Stimulated activated CD8-positive, alpha-beta memory T cell treated with anti-CD3 and anti-CD28 coated beads, Interleukin-15, amount 100 ng/mL, for 48 hours (primary cell): ENCODE measurements at places on chromosomes 1 and 21.

DNA sequence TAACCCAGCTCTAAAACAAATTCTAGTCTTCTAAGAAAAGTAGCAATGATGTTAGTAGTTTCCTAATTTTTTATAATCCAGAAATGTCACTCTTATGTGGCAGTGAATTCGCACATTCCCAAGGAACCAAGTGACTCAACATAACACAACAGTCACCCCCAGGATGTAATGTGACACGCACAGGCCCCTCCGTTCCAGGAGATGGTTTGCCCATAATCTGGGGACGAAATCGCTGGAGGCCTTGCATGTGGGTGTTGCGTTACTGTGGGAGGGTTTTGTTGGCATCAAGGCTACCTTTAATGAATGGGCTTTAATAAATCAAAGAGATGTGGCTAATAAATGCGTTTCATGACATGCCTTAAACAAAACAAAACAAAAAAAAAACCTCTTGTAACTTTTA is 50.9 kb downstream of the EVA1C start:
- no peak for DNase-seq

GRCh38 chr1:7526867-7527732 is 244.0 kb upstream of the VAMP3 start:
- DNase-seq: no peak

DNA sequence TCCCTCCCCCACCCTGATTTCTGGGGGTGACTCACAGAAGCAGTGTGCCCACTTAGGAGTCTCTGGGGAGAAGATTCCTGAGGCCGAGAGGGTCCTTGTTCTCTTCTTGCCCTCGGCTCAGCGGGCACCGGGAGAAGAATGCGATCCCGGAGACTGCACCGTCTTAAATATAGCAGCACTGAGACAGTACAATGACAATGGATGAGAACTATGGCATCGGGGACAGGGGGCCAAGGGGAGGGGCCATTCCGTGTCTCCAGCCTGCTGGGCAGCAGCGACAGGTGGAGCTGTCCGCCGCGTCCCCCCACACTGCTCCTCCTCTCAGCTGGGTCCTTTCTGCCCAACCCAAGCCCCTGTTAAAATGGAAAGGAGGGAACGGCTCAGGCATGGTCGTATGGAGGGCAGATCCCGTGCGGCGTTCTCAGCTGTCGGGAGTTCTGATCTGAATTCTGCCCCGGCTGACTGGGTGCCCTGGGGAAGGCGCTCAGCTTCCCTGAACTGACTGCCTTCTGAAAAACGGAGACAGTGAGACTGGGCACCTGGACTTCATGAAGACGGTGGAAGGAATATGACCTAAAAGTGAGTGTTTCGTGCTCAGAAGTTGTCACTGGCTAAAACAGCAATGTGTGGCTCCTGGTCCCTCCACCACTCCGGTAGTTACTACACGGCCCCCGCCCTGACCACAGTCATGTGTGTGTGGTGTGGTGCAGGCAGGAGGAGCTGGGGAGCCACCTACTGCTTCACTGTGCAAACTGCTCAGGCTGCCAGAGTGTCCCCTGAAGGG is at the start of gene MYOM3:
Gene MYOM3, minus strand, starts transcription at position 140 of the 784 bp plus-strand sequence. CDS start 3,499 bp downstream, outside the sequence.
- peak; percentile 32 for DNase-seq

GRCh38 chr1:81899214-81899821 is 98.6 kb downstream of the ADGRL2 start:
- no peak for DNase-seq

DNA sequence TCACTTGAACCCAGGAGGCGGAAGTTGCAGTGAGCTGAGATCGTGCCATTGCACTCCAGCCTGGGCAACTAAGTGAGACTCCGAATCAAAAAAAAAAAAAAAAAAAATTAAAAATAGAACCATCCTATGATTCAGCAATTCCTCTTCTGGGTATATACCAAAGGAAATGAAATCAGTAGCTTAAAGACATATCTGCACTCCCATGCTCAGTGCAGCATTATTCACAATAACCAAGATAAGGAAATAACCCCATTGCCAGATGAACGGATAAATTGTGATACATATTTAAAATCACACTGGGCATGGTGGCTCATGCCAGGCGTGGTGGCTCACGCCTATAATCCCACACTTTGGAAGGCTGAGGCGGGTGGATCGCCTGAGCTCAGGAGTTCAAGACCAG is 23.8 kb downstream of the ALDH9A1 start:
- DNase-seq: no peak

DNA sequence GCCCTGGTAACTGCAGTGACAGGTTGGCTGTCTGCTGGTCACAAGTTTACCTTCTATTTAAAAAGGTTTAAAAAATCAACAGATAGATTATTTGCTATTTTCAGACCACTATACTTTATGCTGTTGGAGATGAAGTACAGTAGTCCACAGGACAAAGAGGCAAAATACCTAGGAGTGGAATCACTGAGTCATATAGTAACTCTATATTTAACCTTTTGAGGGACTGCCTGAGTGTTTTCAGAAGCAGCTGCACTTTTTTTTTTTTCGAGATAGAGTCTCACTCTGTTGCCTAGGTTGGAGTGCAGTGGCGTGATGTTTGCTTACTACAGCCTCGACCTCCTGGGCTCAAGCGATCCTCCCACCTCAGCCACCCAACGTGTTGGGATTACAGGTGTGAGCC is 11.7 kb downstream of the CNIH4 start:
- no peak for DNase-seq

DNA sequence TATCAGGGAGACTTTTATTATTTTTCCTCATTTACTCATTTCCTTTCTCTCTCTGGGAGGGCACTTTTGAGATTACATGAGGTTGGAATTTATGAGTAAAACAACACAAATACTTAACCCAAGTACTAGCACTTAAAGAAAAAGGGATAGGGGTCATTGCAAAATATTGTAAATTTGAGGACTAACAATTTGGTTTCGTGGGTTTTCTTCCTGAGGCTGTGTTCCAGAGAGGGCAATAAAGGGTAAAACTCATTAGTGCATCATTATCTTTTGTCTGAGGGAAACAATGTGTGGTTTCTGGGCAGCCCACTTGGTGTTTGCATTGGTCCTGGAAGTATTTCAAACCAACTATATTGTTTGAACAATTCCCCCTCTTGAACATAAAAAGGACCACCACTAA is 96.5 kb downstream of the GREM2 start:
- no peak for DNase-seq

- no peak for DNase-seq
These were observed 5.9 kb upstream of the KRTAP10-4 start for GRCh38 chr21:44567481-44568171.

- no peak for DNase-seq
These were observed 170.3 kb downstream of the ZC3H11B start for GRCh38 chr1:219442611-219443061.

GRCh38 chr1:212782422-212783154 is 9.0 kb downstream of the NSL1 start:
- DNase-seq: no peak

- DNase-seq: no peak
These were observed 93.7 kb downstream of the TNNI3K start for GRCh38 chr1:74328851-74329250.

- no peak for DNase-seq
These were observed 289.7 kb downstream of the HHAT start for GRCh38 chr1:210618369-210618768.

- no peak for DNase-seq
These were observed 12.3 kb upstream of the TTC39A start for GRCh38 chr1:51342591-51343206.

DNA sequence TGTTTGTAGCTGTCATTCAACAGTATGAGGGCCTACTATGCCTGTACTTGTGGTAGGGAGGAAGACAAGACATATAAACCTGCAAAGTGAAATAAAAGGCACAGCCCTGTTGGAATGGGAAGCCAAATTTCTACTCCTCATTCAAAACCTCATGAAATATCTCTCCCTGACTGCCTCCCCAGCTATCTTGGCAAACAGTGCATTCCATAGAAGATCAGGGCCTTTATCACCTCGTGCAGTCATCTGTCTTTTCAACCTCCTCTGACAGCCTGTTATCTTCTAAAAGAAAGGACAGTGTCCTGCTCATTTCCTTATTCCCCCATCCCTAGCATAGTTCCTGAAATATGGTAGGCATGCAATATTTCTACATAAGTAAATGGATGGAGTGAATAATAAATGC is 71.0 kb downstream of the SH3GLB1 start:
- DNase-seq: no peak

- DNase-seq: no peak
These were observed 1.8 kb downstream of the AGL start for GRCh38 chr1:99851850-99852454.

DNA sequence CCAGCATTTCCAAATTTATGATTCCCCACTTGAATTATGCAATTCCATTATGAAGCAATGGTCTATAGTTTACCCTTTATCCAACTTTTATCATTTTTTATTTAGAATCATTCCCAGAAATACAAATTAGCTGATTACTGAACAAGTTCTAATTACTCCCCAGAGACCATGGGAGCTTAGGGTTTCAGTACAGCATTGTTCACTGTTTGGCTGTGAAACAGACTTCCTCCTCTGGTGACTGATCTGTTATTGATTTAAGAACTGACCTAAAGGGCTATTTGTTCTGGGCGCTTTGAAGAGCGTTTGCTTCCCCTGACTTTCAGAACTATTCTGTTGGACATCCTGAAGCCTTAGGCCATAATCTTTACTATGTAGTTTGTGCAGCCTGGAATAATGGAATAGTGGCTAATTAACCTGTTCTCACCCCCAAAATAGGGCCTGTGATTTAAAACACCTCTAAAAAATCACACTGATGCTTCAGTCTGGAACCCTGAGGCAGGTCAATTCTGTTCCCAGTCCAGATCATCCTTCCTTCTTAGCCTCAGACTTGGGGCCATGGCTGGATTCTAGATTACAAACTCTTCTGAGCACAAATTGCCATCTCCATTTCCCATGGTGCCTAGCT is 58.7 kb downstream of the ALG14 start:
- DNase-seq: no peak

DNA sequence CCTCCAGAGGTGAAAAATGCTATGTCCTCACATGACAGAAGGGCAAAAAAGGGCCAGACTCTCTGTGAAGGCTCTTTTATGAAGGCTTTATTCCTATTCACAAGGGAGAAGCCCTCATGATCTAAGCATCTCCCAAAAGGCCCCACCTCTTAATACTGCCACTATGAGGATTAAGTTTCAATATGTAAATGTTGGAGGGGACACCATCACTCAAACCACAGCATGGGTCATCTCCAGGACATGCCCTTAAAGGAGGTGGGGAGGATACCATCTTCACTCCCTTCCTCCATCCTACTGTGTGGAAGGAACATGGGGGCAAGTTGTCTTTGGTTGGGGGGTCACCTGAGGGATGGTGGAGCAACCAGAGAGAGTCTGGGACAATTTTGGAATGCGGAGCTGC is 170.1 kb downstream of the TRIM33 start:
- no peak for DNase-seq

GRCh38 chr21:42314616-42315295 is 453 bp downstream of the TFF3 start:
- no peak for DNase-seq

DNA sequence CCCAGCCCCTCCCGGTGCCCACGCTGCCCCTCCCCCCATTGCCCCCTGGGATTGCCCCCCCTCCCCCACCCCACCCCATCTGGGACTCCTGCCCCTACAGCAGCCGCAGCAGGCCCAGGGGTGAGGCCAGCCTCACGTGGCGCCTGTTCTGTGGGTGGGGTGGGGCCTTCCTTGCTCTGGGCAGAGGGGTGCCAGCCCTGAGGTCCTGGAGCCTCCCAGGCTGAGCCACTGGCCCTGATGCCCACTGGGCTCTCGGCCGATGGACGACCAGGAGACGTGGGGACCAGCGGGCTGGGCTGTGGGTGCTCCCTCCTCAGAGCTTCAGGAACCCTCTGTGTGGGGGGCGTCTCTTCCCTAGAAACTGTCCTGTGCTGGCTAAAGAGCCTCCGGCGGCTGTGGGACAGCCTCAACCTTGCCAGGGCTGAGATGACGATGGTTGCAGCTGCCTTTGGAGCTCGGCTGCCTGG is 5.8 kb upstream of the C1orf159 start:
- DNase-seq: no peak

- DNase-seq: no peak
These were observed 317.5 kb downstream of the ASTN1 start for GRCh38 chr1:176847052-176847451.

DNA sequence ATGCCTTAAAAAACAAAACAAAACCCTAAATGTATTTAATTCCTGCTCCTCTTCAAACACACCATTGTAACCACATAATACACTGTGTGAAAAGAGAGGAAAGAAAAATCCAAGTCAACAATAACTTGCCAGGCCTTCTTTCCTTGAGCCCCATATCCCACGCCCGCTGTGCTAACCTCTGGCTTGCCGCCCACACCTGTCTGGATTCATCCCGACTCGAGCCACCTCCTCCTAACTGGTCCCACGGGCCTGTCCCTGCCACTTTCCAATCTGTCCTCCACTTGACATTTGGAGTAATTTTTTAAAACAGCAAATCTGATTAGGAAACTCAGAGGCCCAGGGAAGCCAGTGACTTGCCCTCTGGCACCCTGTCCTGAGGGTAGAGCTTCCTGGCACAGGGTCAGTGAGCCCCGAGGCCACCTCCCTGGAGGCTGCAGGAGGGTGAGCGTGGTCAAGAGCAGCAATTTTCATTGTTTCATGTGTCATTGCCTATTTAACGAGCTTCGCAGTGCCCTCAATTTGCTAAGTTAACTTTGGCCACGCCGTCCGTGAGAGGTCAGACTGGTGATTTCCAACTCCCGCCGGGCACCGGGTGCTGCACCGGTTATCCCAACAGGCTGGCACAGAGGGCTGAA is 54.1 kb downstream of the B3GALT5 start:
- no peak for DNase-seq
